ENCODE measurements at places on chromosomes 7 and 10. TPM values are rescaled to one million over a fixed set of nuclear protein-coding genes. Genes with fewer than 3 reads are reported as not detected.

Gene BAMBI
- polyA plus RNA-seq, result 715 TPM

Gene HOXA3
- polyA plus RNA-seq, result 1.4 TPM

DNA sequence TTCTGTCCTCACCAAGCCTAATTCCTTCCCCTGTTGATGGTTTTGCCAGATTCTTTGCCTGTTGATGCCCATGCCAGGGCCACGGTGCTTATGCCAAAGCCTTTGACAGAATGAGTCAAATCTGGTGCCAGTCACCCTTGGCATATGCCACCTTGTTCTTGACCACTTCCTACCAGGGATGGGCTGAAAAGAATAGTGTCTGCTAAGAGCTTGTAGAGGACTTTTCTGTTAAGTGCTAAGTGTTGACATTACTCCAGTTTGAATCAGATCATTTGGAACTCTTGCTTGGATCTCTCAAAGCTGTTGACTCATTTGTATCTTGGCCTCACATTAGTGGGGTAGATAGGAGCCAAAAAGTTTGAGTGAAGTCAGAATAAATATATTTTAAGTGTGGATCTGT, 661.2 kb downstream of the AUTS2 start:
- peak; percentile 10 for DNase-seq

GRCh38 chr10:3622845-3623621, 162.0 kb downstream of the KLF6 start:
- no peak for DNase-seq

Gene TAS2R16
- polyA plus RNA-seq, result not detected

Measured in cardiac muscle cell (in vitro differentiated cells and primary cell).